CD4-positive, alpha-beta T cell treated with Interleukin-4 for 1 hour (primary cell): ENCODE measurements at places on chromosomes 16 and 17.
A peak's percentile ranks its signal among the peaks of the same experiment; 100 is the strongest.

- DNase-seq, result no peak
Measured at GRCh38 chr17:8137645-8138373, 13.9 kb upstream of the HES7 start.

- DNase-seq, result no peak
Measured at GRCh38 chr17:5820721-5821456, 236.6 kb upstream of the NLRP1 start.

DNA sequence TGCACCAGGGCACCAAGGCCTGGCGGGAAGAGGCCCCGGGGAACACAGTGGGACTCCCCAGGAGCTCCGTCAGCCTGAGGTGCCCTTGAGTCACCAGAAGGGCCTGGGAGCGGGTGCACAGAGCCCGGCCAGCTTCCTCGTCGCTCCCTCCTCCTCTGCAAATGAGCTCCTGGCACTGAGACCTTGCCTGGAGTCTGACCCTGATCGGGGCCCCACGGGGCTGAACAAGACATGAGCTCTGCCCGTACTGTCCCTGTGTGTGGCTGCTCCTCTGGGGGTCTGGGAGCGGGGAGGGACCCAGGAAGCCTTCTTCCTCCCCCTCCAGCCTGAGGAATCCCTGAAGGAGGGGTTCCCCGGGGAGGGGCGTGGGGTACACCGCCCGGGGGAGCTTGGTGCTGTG lies 36.4 kb upstream of the SSTR5 start:
- no peak for DNase-seq

DNA sequence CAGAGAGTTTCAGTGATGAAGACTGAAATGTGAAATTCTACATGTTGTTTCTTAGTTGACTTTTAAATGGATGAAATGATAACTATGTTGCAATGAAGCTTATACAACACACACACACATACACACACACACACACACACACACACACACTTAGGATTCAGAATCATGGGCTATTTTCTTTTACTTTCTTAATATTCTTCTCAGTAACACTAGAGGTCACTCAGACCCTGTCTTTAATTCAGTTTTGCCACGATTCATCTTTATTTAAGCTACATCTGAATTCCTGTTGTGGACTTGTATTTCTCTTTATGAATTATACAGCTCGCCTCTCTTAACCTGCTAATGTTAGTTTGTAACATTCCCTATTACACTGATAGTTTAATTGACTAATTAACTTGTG lies 109.6 kb upstream of the GOT2 start:
- DNase-seq, result no peak

DNA sequence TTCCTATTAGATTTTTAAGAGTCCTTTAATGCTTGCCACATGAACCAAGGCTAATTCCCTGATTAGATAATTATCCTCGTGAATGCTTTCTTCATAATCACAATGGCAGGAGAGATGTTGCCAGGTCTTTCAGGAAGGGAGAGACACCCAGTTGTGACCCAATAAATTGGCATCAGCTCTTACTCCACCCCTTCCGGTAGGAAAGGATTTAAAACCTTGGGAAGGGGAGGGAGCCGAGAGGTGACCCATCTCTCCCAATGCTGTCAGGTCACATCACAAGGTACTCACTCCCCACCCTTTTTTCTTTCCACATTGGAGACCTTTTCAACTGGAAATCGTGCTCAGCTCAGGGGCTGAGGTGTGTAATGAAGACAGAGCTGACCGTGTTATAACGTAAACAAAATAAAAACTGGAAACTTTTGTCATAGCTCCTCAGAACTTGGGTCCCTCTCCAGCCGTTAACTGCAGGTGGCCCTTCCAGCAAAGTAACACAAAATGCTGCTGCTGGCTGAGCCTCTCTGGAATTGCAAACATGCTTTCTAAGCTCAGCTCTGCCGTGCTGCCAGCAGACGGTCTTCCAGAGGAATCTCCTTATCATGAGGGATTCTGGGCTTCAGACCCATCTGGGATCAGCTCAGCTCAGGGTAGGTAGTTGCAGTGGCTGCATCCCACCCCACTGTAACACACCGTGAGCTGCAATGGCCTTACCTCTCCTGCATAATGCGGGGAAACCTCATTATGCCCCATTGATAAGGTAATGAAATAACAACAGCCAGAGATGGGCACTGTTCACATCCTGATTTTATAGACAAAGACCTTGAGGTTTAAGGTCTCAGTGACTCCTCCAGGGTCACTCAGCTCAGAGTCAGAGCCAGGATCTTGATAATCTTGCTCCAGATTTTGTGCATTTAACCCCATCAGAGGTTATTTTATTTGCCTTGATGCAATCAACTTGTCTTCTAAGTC lies 15.6 kb downstream of the TMEM100 start:
- no peak for DNase-seq

- DNase-seq, result peak; percentile 60
Measured at GRCh38 chr17:57833179-57833939, 16.5 kb downstream of the MRPS23 start.

- no peak for DNase-seq
Measured at GRCh38 chr17:4008082-4008435, 43.8 kb upstream of the ATP2A3 start.

DNA sequence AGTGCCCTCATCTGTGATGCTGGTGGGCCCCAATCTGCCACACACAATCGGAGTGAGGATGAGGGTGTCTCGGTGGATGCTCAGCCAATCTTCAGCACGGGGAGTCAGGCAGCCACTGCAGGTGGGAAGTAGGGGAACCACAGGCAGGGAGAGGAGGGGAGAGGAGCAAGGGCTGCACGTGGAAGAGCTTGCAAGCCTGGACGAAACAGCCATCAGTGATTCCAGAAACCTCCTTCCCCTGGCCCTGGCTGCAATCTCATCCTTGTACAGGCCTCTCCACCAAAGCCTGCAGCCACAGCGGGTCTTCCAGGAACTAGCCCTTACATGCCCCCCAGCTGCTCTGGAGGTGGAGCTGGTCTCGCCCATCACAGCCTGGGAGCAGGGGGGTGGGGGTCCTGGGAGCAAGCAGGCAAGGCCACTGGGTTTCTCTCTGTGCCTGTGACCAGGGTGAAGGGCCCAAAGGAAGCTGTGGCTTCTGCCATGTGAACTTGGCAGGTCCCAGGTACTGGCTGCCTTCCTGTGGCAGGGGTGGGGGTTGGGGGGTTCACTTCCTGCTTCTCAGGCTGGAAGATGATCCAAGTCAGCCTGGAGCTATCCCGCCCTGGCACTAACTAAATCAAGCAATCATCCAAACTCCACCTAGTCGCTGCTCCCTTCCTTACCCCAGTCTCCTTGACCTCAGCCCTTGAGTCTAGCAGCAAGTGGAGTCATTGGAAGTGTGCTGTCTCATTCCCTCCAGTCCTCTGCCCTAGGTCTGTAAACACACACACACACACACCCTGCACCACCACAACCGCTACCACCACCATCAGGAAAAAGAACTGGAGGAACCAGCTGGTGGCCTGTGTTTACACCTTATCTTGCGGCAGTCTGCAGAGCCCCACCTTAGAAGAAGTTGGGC lies 29.4 kb upstream of the MLKL start:
- DNase-seq, result no peak

DNA sequence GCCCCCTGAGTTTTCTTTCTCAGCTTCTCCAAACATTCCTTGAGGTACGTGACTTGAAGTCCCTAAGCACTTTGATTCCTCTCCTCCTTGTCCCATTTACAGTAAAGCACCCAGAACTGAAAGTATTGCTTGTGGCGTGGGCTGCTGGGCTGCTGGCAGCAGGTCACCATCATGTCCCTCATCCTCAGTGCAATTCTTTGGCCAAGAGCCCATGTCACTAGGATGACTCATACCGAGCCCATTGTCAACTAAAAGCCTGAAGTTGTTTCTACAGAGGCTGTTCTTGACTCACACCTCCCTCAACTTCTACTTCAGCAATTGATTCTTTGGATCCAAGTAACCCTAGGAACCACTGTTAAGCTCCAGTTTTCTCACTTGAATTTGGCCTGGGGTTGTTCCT lies 54.3 kb downstream of the KPNA2 start:
- DNase-seq, result no peak
